NCI-H774 (cell line): ENCODE measurements at places on chromosomes 2 and 18.

GRCh38 chr2:218368621-218369153 lies 12.0 kb downstream of the CATIP start:
- peak; percentile 41 for DNase-seq

DNA sequence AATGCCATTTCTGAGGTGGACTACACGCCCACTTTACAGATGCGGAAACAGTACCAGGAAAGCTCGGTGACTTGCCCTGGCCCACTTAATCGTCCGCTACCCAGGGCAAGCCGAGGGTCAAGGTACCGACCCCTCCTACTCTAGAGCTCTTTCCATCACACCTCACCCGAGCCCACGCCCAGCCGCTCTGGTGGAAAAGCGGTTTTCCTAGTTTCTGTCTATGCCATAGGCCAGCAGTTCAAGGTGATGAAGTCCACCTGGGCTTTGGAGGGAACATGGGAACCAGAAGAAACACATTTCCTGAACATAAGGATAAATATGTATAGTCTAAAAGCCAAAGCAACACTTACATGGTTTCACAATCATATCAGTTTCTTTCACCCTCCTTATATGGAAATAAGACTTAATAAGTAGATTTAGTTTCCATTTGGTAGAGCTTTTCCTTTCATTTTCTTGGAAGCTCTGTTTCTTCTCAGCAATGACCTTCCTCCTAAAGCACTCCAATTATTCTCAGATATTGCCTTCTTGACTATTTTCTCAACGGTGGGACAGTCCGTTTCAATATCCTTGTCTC lies 567 bp downstream of the VWA3B start:
- DNase-seq, result no peak

GRCh38 chr2:144948205-144948855 lies 428.4 kb upstream of the ZEB2 start:
- no peak for DNase-seq

- no peak for DNase-seq
Observed at GRCh38 chr18:8300751-8301410, 308.4 kb upstream of the RAB12 start.

GRCh38 chr2:64284751-64285150 lies 140.5 kb upstream of the PELI1 start:
- no peak for DNase-seq

GRCh38 chr2:214713080-214713830 lies 96.2 kb downstream of the BARD1 start:
- DNase-seq, result no peak

DNA sequence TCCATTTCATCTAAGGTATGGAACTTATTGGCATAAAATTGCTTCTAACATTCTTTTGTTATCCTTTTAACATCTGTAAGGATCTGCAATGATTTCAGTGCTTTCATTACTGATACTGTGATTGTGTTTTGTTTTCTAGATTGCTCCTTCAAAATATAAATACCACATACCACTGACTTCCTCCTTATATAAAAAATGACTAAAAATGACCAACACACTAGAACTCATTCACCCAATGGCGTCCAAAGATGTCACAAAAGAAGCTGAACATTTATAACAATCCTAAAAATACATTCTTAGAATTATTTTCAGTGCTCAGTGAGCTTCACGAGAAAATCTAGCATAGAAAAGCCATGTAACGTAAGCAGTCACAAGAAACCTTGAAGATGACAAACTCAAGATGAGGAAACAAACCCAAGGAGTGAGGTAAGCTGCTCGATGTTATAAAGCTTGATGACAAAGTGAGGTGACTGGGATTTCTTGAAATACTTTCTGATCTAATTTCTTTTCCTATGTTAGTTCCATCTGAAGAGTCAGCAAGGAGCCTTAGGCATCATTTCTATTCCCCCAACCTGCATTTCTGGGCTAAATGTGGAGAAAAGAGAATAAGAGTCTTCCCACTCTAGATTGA lies 42.6 kb downstream of the PNO1 start:
- no peak for DNase-seq

GRCh38 chr18:62621546-62621945 lies 93.8 kb upstream of the PHLPP1 start:
- DNase-seq, result no peak

DNA sequence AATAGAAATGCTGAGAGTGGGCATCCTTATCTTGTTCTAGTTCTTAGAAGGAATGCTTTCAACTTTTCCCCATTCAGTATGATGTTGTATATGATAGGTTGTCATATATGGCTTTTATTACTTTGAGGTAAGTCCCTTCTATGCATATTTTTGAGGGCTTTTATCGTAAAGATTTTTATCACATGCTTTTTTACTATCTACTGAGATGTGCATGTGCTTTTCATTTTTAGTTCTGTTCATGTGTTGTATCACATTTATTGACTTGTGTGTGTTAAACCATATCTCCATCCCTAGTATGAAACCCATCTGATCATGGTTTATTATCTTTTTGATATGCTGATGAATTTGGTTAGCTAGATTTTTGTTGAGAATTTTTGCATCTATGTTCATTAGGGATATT lies 1008.8 kb downstream of the CNTNAP5 start:
- no peak for DNase-seq
